Stimulated activated CD8-positive, alpha-beta memory T cell treated with anti-CD3 and anti-CD28 coated beads, Interleukin-7, amount 100 ng/mL, for 1 hour (primary cell): ENCODE measurements at places on chromosomes 5 and 9.

- no peak for DNase-seq
These were observed 29.2 kb downstream of the PCDHGC5 start for GRCh38 chr5:141517880-141518617.

GRCh38 chr9:116003397-116003796, 150.2 kb upstream of the PAPPA start:
- no peak for DNase-seq

DNA sequence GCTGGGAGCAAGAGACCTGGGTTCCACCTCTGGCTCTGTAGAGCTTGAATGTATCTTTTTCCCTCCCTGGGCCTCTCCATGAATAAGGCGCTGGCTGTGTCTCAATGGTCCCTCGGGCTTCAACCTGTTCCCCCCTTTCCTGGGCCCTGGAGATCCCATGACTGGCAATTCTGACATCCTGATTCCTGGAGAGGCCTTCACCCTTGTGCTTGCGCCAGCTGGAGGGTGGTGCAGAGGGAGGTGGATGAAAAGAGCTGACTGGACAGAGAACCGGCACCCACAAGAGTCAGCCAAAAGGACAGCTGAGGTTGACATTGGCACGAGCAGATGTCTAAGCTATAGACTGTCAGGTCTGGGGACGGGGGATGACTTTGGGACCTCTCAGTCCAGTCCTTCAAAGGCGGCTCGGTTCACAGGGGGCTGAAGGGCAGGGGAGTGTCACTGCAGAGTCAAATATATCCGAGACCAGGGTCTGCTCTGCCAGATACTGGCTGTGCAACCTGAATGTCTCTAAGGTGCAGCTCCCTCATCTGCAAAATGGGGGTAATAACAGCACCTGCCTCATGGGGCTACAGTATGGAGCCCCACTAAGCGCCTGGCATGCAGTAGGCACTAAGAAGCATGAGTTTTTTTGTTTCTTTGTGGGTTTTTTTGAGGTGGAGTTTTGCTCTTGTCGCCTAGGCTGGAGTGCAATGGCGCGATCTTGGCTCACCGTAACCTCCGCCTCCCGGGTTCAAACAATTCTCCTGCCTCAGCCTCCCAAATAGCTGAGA, 13.8 kb downstream of the DNM1 start:
- no peak for DNase-seq

- DNase-seq: no peak
These were observed 159.6 kb downstream of the TLE4 start for GRCh38 chr9:79731171-79731890.

GRCh38 chr5:80010754-80011392, 19.8 kb upstream of the MTX3 start:
- DNase-seq: no peak

DNA sequence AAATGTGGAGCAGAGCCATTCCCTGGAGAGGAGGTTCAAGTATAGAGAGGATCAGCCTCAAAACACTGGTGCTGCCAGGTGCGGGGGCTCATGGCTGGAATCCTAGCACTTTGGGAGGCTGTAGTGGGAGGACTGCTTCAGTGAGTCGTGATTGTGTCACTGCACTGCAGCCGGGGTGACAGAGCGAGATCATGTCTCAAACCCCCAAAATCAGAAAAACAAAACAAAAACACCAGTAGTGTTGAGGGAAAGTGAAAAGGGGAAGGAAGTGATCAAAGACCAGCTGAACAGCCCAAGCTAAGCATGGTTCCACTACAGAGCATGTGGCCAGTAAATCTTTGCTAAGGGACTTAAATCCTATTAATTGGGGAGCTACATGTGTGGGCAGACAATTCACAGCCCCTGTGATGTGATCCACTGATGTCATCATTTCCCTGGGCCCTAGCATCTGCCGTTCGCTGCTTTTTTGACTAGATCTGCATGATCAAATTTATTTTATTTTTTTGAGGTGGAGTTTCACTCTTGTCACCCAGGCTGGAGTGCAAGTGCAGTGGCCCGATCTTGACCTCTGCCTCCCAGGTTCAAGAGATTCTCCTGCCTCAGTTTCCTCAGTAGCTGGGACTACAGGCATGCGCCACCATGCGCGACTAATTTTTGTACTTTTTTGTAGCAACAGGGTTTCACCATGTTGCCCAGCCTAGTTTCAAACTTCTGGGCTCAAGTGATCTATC, 2.7 kb upstream of the PCBD2 start:
- no peak for DNase-seq
